ENCODE measurements at places on chromosomes 3 and 15.

GRCh38 chr3:29764041-29764440 is 483.2 kb downstream of the RBMS3 start:
- no peak for DNase-seq

DNA sequence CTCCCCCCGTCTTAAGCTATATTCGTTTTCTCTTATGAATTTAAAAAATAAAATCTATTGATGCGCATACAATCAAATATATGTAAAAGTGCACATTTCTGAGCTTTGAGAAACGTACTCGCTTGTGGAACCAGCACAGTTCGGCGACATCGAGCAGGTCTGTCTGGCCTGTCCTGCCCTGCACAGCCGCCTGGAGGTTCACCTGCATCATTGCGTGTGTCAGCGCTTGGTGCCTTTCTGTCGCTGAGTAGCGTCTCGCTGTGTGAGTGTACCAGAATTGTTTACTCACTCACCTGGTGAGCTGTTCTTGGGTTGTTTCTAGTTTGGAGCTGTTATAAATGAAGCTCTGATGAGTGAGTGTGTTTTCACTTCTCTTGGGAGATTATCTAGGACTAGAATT is 104.0 kb downstream of the VGLL4 start:
- DNase-seq = no peak

DNA sequence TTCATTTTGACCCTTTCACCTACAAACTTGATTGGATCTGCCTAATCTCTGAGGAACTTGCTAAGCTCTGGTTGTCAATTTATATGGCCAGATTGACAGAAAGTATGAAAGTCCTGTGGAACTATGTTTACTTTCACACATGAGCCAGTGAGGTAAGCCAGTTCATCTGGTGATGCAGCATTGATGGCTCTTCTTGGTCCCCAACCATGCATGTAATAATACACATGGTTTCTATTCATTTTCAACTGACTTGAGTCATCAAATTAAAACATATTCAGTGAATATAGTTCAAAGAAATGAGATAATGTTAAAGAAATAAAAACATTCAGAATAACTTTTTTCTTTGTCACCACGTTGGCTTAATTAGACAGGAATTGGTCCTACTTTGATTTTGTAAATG is 336.1 kb upstream of the THBS1 start:
- no peak for DNase-seq

- DNase-seq = no peak
Measured at GRCh38 chr3:100902572-100902971, 90.6 kb downstream of the ABI3BP start.

- no peak for DNase-seq
Measured at GRCh38 chr3:127629467-127630403, 750 bp downstream of the PODXL2 start.

GRCh38 chr15:94610069-94610468 is 378.7 kb downstream of the MCTP2 start:
- DNase-seq = no peak

DNA sequence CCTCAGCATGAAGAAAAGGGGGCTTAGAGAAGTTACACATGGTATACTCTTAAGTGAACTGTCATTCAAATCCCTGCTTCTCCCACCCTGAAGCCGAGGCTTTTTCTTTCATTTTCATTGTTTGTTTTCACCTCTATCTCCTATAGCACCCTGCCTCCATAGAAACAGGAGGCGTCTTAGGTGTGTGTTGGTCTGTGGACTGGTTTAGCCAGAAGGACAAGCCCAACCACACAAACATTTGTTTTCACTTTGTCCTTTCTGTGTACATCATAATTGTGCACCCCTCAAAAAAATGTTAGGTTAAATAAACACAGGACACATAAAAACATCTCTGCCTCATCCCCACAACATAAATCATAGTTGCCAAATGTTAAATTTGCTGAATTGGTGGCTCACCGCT is 73.3 kb upstream of the UBE2E2 start:
- peak; percentile 26 for DNase-seq

- DNase-seq = no peak
Measured at GRCh38 chr15:61186905-61187741, 42.0 kb downstream of the RORA start.

- DNase-seq = no peak
Measured at GRCh38 chr3:163952499-163952898, 1125.8 kb downstream of the SI start.

DNA sequence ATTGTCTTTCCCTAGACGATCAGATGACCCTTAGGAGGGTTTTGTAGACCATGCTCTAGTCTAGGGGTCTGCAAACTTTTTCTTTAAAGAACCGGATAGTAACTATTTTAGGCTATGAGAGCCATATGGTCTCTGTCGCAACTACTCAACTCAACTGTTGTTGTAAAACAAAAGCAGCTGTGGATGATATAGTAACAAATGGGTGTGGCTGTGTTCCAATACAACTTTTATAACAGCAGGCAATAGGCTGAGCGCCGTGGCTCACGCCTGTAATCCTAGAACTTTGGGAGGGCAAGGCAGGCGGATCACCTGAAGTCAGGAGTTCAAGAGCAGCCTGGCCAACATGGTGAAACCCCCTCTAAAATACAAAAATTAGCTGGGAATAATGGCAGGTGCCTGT is 6.1 kb upstream of the CMTM6 start:
- DNase-seq = no peak

DNA sequence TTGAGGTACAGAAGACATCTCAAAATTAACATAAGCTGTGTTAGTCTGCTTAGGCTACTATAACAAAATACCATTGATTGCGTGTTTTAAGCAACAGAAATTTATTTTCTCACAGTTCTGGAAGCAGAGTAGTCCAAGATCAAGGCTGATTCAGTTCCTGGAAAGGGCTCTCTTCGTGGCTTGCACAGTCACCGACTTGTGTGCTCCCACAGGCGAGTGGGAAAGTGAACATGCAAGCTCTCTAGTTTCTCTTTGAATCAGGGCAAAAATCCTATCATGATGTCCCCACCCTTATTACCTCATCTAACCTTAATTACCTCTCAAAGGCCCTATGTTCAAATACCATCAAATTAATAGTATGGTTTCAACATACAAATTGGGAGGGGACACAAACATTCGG is 505.9 kb downstream of the ZIC1 start:
- no peak for DNase-seq

DNA sequence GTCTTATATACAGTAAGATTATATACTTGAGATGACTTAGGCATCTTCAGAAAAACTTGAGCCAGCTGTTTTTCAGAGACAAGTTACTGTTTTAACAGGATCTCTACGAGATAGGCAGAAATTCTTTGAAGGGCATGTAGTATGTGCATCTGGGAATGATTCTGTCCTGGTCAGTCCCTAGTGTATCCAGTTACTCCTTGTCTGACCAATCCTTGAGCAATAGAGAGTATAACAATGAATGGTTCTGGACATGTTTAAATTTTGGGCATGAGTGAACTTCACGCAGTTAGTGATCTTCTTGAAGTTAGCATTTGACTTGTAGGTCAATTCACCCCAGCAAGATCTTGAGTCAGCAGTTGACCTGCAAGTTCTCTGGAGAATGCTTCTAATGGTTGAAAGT is 24.7 kb upstream of the HHLA2 start:
- no peak for DNase-seq
